ENCODE measurements at places on chromosomes 16 and 17.

GRCh38 chr17:76866774-76867577 lies 1.2 kb upstream of the MGAT5B start:
- DNase-seq, result no peak

- no peak for DNase-seq
These were observed 329.7 kb downstream of the ABCC12 start for GRCh38 chr16:47826070-47826469.

DNA sequence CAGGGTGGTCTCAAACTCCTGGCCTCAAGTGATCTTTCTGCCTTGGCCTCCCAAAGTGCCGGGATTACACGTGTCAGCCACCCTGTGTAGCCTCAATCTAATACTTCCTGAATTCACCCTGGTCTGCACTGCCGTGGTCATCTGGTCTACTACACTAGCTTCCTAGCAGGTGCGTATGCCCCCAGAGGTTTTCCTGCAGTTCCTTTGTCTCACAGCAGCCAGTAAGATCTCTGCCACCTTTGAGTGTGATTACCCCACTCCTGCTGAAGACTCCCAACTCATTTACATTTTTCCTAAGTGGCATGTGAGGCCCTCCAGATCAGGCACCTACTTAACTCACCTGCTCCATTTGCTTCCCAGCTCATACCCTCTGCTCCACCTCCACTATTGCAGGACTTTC lies 5.1 kb upstream of the DDX19A start:
- no peak for DNase-seq

DNA sequence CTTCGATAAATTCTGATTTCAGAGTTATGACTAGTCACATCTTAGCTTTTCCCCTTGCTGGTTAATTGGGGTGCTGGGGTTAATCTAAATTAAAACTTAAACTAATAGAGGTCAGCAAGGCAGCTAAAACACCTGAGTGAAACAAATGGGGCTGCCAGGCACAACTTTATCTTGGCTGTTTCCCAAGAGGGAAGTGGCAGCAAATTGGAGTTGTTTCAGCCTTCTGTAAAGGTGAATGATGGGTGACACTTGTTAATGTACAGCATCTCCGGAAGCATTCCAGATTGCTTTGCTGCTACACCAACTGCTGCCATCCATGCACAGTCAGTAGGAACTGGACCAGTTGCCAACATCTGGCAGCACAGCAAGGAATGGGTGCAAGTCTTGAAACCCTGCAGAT lies 43.9 kb downstream of the AATF start:
- no peak for DNase-seq

GRCh38 chr17:34549966-34550365 lies 29.4 kb upstream of the TMEM132E start:
- DNase-seq, result no peak

DNA sequence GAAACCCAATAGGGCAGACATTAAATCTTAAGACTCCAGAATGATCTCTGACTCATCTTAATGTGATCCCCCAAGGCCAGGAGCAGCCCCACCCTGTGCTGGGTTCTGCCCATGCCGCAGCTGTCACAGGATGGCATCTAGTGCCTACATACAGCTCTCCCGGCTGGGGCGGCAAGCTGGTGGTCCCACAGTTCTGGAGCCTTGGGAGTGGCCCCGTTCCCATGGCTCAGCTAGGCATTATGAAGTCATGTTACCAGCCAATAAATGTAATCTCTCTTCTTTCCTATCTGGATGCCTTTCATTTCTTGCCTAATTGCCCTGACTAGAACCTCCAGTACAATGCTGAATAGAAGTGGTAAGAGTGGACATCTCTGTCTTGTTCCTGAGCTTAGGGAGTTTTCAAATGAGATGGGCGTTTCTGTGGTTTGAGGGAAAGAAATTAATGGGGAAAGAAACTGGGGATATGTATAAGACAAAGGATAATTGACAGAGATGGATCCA lies 95.7 kb upstream of the DNAH17 start:
- DNase-seq, result no peak

- DNase-seq, result no peak
These were observed 11.3 kb downstream of the POLR3K start for GRCh38 chr16:42069-42457.

DNA sequence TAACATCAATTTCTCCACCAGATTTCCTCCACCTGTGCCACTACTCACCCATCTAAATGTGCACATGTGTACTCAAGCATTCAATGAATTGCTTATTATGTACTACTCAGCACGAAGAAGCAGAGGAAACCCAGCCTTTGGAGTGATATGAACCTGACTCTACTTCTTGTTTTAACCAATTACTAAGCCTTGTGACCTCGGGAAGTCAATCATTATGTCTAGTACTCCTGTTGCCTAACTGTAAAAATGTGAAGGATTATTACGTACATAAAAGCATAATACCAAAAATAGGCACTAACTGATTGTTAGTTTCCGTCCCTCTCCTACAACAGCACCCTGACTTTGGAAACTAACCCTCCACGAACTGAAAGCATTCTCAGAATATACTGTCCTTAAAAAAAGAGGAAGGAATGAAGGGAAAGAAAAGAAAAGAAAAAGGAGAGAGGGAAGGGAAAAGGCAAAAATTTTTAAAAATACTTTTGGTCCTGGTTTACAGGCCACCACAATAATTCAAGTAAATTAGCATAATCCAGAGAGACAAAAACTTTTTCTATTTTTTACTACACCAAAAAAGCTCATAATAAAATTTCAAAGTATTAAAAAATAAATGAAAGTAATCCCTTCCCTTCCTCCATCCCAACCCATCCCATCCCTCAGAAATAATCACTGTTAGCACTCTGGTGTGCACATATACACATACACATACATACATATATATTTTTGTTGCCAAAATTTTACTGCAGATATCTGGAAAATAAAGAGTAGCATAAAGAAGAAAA lies 53.6 kb downstream of the KANSL1 start:
- no peak for DNase-seq

DNA sequence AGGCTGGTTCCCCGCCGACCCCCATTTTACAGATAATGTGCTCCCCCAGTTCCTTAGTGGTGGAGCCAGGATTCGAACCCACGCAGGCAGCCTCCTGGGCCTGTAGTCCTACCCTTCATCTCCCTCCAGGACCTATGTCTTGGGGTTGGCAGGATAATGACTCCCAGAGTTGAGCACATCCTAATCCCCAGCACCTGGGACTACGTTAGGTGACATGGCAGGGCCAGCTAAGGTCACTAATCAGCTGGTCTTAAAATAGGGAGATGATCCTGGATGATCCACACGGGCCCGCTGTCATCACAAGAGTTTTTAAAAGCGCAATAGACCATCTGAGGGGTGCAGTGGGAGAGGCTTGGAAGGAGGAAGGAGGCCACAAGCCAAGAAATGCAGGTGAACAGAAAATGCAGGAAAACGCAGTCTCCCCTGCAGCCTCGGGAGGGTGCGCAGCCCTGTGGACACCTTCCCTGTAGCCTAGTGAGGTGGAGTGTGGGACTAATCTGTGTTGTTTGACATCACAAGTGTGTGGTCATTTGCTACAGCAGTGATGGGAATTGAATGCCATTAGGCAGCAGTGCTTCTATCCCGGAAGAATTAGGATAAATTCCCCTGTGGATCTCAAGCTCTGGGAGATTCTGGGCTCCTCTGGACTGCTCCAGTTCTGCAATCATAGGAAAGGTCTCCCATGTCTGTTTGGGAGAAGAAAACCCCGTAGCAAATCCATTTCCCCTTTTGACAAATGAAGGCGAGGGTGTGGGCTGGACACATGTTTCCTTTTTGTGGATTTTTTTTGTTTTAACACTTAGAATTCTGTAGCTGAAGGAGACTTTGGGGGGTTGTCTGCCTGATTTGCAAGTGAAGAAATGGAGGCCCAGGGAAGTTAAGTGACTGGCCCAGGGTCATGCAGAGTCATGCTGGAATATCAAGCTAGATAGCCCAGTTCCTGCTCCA lies 297.7 kb downstream of the SEC14L1 start:
- DNase-seq, result no peak

DNA sequence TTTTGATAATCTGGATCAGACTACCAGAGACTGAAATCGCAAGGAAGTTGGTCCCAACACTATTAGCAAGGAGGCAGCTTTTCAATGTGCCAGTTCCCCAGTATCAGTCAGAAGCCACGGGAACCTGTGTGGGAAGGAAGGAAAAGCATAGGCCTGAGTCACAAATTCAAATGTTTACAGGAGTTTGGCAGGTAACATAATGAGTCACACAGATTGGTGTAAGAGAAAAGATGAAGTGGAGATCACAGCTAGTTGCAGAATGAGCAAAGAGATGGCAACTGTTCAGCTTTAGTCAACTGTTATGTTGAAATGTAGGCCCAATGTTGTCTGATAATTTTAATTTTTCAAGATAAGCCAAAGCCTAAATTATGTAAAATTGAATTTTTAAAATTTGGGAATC lies 28.1 kb upstream of the ITGA2B start:
- DNase-seq, result peak; percentile 43

DNA sequence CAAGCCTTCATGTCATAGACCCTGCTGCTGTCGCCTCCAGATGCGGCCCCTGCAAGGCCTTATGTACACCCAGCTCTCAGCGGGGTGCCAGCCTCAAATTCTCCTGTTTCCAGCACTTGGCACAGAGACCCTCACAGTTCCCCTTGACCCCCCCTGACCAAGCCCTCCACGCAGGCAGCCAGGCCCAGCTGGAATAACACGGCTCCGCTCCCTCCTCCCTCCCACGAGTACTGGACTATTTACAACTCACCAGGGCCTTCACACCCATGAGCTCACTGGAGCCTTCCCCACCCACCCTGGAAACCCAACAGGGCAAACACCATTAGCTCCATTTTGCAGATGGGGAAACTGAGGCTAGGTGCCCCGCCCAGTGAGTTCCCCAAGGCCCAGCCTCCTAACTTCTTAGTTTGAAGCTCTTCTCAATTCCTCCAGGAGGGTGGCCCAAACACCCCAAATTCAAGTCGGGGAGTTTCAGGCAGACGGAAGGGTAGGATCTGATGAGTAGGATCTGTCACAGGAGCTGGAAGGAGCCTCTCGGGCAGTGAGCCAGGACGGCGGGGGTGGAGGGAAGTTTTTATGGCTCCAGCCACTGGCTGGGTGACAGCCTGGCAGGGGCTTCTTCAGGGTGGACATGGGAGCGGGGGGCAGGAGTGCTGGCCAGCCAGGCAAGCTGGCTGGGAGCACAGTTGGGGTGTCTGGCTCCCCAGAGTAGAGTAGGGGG lies 17.5 kb upstream of the DLX4 start:
- DNase-seq, result no peak

DNA sequence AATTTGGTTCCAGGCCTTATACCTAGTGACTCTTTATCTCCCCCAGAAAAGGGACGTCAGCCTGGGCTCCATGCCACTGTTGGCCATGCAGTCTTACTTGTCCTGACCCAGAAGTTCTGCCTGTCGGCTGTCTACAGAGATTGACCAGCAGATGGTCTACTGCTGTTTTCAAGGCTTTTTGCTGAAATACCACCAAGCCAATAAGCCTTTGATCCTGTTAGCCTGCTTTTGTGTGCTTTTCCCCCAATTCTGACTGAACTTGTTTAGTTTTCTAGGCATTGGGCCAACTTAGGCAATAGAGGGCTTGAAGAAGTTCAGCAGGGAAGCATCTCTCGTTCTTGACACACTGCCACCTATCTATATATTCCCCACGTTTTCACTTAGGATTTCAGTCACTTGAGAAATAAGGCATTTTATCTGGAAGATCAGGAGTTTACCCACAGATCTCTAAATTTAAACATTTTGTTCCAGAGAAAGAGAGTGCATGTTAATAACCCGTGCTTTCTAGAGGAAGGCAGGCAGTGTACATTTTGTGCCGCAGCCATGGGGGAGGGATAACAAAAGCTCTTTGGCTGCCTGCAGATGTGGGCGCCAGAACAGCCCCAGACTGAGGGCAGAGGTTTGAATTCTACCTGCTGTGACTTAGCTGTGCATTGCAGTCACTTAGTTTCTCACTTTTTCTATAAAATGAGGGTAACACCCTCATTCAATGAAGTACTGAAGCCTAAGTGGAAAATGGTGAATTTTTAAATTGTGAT lies 12.3 kb upstream of the CARMIL2 start:
- no peak for DNase-seq

GRCh38 chr17:77645072-77646045 lies 313.1 kb upstream of the TNRC6C start:
- DNase-seq, result no peak

GRCh38 chr16:67150833-67151396 lies at the start of gene B3GNT9:
Gene B3GNT9, minus strand, starts transcription at chr16:67150998. Its CDS starts 513 bp downstream, at chr16:67150485.
- DNase-seq, result peak; percentile 85

DNA sequence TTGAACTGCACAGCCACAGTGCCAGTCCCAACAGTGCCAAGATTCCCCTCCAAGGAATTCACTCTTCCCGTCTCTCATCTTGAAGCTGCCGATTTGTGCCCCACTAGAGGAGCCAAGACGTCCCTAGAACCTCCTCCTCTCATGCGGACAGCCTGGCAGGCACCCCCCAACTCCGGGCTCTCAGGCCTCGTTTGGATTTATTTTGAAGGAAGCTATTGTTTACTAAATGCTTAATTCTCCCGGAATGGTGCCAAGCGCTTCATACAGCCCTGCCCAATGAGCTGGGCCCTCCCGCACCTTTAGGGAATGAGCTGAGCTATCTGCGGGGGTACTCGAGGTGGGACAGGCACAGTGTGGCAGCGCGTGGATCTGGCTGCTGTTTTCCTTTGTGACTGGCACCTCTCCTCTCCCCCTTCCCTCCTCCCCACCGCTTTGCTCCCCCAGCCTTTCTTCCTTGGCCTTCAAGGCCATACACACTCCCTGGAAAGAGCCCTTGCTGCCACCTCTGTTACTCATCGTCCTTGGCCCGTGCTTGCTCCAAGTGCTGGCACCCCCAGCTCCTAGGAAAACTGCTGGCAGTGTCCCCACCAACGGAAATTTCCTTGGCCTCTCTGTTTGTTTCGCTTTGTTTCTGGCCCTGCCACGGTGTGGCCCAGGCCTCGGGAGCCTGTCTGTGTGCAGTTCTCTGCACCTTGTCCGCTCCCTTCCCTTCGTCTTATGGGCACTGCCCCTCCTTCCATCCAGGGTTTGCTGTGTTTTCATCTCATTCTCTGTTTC lies 49.9 kb upstream of the CDR2 start:
- DNase-seq, result no peak

DNA sequence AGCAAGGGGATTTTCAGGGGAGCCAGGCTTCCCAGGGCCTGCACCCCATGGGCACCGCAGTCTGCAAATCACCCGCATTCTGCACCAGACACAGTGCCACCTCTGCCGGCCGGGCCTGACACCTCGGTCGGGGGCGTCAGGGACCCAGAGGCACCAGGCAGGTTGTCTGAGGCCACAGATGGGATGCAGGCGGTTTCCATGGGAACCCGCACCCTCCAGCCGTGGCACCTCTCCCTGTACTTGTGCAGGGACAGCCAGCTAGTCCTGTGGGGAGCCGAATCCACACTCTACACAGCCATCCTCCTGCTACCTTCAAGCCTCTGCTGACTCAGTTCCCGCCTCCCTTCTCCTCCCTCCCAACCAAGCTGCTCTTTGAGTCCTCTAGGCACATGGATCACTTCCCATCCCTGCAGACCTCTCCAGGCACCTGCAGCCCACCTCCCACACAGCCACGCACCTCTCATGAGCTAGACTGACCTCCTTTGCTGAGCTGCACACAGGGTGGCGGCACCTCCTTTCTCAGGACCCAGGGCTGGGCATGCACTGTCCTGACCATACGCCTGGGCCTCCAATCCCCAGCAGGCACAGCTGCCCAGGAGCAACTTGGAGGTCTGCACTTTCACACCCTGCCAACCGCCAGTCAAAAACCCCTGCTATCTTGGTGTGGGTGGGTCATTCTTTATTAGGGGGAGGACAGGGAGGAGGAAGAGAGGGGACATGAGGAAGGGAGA lies 119.5 kb downstream of the C16orf78 start:
- no peak for DNase-seq

Data from GM20000 (cell line).